ENCODE measurements at places on chromosomes 16 and 17. TPM values are rescaled to one million over a fixed set of nuclear protein-coding genes. Genes with fewer than 3 reads are reported as not detected.

DNA sequence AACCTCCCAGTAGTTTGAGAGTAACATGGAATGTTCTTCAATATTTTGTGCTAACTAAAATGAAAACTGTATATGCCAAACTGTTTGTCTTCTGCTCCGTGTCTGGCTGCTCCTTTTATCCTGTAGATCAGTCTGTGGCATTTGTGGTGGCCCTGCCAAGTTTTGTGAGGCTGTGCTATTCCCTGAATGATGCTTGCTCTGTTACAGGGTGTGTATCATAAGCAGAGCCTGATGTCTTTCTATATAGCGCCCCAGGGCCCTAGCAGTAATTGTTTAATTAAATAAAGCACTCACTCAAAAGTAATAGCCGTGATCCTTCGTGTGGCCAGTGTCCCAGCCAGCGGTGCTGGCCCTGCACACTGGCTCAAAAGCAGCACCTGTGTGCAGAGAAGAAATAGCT is 27.8 kb upstream of the NAT9 start:
- no peak for DNase-seq

DNA sequence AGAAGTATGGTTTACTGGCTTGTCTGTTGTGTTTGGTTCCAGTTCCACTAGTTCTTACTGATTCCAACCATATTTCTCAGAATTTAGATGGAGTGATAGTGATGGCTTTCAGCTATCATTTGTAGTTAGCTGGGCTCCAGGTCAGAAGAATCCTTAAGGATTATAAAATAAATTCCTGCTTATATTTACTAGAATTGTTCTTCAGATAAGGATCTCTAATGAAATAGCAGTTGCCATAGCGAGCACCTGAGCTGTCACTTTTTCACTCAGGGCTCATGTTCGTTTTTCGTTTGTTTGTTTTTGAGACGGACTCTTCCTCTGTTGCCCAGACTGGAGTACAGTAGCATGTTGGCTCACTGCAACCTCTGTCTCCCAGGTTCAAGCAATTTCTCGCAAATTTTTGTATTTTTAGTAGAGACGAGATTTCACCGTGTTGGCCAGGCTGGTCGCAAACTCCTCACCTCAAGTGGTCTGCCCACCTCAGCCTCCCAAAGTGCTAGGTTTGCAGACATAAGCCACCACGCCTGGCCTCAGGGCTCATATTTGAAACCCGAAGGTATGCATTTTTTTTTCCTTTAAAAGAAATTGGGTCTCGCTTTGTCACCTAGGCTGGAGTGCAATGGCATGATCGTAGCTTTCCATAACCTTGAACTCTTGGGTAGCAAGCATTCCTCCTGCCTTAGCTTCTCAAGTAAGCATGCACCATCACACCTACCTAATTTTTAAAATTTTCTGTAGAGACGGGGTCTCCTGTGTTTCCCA is 42.9 kb downstream of the PAFAH1B1 start:
- DNase-seq = no peak

DNA sequence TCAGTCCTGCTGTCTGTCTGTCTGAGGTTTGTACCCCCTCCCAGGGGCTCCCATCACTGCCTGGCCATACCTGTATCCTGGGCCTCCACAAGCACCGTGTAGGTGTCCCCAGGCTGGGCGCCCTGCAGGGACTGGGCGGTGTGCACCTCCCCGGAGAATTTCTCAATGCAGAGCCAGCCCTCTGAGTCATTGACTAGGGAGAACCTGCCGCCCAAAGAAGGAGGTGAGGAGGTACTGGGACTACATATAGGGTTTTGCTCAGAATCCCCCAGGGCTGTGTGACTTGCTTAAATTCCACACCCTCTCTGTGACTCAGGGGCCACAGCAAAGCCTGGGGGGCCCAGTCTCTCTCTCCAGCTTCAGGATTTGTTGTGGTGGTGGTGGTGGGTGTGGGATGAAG is 7.6 kb downstream of the CDH16 start:
- no peak for DNase-seq

GRCh38 chr16:78098595-78099270 is 721 bp upstream of the WWOX start:
- no peak for DNase-seq

- peak; percentile 81 for DNase-seq
These were observed 7.3 kb upstream of the DDX52 start for GRCh38 chr17:37650419-37651003.

GRCh38 chr17:28725166-28725659 is 820 bp downstream of the TLCD1 start:
- no peak for DNase-seq

GRCh38 chr17:39603304-39604016 is 4.3 kb downstream of the NEUROD2 start:
- DNase-seq = peak; percentile 50

- DNase-seq = peak; percentile 72
These were observed 43.7 kb downstream of the USP22 start for GRCh38 chr17:20999044-20999573.

DNA sequence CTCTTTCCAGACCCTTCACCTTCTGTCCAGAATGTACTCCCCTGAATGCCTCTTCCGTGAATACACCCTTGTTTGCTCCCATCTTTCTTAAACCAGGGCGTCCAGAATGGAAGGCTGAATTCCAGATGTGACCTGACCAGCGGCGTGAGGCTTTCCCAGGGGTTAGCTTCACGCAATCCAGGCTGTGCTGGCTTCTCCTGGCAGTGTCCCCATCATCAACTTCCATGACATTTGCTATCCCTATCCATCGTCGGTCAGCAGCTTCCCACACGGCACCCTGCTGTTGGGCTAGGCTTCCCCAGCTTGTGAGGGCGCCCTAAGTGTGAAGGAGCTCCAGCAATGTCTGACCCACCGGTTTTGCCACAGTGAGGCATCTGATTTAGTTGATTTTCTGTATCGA is 339.8 kb upstream of the TNRC6C start:
- peak; percentile 40 for DNase-seq

DNA sequence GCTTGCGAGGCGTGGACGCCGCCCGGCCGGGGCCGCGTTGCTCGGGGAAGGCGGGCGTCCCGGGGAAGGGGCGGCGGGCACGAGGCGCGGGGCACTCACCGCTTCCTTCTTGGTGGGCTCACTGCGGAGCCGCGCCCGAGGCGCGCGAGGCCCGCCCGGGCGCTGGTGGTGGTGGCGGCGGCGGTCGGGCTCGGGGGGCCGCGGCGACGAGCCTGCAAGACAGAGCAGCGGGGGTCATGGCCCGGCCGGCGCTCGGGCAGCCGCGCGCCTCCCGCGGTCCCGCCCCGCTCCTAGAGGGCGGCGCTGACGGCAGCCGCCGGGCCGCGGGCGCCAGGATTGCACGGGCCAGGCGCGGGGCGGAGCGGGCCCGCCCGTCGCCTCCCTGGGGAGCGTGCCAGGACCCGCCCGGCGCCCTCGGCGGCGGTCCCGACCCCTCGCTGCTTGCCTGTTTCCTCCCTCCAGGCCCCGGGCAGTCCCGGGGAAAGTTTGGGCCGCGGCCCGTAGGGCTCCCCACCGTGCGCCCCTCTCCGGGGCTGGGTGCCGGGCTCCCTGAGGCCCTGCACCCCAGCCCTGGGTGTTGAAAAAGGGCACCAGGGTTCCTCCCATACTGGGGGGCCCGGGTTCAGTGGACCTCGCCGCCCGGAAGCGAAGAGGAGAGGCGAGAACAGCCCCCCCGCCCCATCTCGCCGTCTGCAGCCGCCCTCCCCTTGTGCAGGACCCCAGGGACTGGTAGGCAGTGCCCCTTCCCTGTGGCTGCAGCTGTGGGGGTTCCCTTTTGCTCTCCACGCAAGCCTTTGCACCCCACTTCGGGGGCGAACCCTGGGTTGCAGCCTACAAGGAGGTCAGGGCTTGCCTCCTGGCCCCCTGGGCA is at the start of gene C16orf74:
Gene C16orf74, minus strand, starts transcription at position 270 of the 871 bp plus-strand sequence. CDS start 15,879 bp downstream, outside the sequence.
- peak; percentile 83 for DNase-seq

GRCh38 chr16:85541619-85541979 is 71.5 kb upstream of the GSE1 start:
- no peak for DNase-seq

GRCh38 chr16:84166796-84167695 is 19.8 kb downstream of the TAF1C start:
- peak; percentile 53 for DNase-seq

- DNase-seq = no peak
These were observed 52.7 kb downstream of the MYH10 start for GRCh38 chr17:8577868-8578267.

PDILT gene
- not detected for total RNA-seq

KIF2B gene
- not detected for total RNA-seq

IL21R gene
- 0.09 TPM for total RNA-seq

ZNF785 gene
- 22.5 TPM for total RNA-seq
